ENCODE measurements at places on chromosomes 2 and 18.

DNA sequence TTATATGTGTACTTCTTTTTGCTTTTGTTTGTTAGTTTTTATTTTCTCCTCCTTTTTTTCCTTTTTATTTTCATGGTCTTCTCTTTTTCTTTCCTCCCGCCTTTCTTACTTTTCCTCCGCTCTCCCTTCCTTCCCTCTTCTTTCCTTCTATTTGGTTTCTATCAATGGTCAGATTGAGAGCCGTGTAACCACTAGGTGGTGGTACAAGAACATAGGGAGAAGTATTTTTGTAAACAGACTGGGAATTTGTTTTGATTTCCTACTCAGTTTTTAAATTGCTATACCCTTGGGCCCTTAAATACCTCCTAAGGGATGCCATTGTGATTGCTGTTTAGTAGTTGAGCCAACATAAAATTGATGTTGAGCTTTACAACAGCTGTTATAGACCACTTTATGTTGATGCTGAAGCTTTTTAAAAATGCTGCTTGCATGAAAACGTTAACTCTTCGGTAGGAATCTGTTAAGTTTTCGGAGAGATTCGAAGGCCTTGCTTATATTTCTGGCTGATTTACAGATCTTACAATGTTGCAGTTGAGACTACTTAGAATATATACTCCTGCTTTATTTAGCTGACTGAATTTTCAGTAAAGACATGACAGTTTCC is 124.2 kb downstream of the UBE2E3 start:
- no peak for DNase-seq

DNA sequence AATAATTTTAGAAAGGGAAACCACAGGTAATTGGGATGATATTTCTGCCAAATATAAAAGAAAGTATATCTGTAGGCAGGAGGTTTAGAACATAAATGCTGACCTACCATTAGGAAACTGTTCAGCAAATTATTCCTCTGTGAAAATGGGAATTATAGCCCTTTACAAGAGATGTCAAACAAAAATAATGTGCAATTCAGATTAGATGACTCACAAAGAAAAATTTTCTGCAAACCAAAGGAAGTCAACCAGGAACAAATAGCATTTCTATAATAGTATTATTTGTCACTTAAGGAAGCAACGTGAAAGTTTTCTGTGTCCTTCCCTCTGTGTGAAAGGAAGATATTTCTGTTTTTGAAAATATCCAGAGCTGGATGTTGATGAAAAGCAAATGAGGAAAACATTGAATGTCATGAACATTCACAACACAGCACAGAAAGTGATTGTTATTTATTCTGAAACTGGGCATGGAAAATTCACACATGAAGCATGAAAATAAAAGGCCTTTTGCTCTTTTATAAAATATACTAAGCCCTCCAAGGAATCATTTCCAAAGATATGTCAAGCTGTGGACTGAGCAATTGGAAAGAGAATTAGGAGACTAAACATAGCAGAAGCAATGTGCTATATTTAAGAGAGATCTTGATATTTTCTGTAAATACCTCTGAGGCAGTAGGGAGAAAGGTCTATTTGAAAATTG is 57.9 kb upstream of the SPHKAP start:
- no peak for DNase-seq

- no peak for DNase-seq
These were observed 223.5 kb downstream of the RDH14 start for GRCh38 chr2:18336975-18337374.

GRCh38 chr2:74560591-74560990 is 6.1 kb downstream of the DOK1 start:
- DNase-seq, result no peak

DNA sequence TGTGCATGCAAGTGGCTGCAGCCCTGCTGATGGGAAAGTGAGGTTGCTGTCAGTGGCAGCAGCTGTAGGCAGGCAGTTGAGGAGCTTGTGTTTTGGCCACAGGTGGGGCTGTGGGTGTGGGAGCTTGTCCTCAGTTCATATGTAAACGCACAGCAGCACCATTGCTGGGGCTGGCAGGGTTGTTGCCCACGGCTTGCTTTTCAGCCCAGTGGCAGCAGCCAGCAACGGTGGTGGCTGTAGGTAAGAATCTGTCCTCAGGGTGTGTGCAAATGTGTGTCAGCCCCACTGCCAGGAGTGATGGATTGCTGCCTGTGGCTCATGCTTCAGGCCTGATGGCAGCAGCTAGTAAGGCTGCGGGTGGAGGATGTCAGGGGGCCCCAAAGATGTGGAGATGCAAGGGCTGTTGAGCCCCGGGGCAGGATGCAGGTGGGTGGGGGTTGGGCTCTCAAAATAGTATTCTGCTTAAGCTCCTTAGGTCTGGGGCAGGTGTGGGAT is 141.3 kb upstream of the THUMPD2 start:
- no peak for DNase-seq

- DNase-seq, result no peak
These were observed 66.0 kb upstream of the ITGA6 start for GRCh38 chr2:172361360-172361759.

DNA sequence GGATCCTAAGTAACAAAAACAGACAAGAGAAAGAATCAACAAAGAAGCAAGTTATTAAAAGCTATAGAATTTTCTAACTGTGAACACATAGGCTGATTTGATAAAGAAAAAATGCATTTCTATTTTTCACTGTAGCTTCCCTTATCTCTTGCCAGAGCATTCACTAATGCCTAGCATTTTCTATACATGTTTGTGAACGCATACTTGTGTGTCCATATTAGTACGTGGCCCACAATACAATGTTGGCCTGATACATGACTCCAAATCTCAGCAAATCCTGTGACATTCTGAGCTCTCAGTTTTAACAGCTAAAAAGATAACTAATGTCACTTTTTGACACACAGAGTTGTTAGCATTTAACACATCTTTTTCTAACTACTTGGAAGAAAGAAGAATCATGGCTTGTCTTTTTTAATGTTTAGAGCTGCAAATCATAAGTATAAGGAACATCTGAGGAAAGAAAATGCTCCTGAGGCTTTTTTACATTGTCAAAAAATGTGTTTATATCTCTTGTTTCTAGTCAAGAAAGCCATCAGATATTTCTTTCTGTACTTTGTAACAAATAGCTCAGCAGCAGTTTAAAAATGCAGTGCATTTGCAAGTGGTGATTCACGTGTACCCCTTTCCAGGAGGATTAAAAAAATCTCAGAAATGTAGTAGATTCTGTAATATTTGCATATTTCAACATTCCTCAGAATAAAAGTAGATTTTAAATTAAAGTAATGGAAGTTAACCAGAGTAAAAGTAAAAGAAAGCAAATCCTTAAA is 1646.8 kb upstream of the TMEFF2 start:
- DNase-seq, result no peak

- DNase-seq, result no peak
These were observed 15.3 kb downstream of the CELF4 start for GRCh38 chr18:37550118-37550875.

GRCh38 chr2:233865838-233866237 is 2.3 kb downstream of the MSL3B start:
- DNase-seq, result peak; percentile 31

DNA sequence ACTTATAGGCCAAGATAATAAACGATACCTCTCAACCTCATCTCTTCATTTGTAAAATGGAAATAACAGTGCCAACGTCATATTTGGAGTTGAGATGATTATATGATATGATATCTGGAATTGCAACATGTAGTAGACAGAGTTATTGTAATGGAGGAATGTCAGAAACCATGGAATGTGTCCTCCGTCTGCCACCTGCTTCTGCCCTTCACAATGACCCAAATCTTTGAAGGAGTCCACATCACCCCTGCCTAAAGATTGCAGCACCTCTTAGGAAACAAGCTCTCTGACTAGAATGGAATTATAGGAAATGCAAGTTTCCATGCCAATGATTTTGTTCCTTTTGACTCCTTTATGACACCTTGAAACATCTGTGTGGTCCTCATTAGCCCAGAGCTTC is 14.9 kb downstream of the NR4A2 start:
- no peak for DNase-seq

- peak; percentile 98 for DNase-seq
These were observed at the start of gene STARD7 for GRCh38 chr2:96208143-96209010. STARD7 (minus strand) TSS chr2:96208827; CDS start chr2:96208434, 393 bp downstream.
